Stimulated activated CD4-positive, alpha-beta T cell treated with anti-CD3 and anti-CD28 coated beads, TNF-alpha, amount 100 ng/mL, for 4 hours (primary cell): ENCODE measurements at places on chromosomes 12 and 14.

- DNase-seq: no peak
Measured at GRCh38 chr14:101563654-101564443, 2.6 kb downstream of the DIO3 start.

- no peak for DNase-seq
Measured at GRCh38 chr12:53571295-53571694, 54.9 kb downstream of the ATF7 start.

DNA sequence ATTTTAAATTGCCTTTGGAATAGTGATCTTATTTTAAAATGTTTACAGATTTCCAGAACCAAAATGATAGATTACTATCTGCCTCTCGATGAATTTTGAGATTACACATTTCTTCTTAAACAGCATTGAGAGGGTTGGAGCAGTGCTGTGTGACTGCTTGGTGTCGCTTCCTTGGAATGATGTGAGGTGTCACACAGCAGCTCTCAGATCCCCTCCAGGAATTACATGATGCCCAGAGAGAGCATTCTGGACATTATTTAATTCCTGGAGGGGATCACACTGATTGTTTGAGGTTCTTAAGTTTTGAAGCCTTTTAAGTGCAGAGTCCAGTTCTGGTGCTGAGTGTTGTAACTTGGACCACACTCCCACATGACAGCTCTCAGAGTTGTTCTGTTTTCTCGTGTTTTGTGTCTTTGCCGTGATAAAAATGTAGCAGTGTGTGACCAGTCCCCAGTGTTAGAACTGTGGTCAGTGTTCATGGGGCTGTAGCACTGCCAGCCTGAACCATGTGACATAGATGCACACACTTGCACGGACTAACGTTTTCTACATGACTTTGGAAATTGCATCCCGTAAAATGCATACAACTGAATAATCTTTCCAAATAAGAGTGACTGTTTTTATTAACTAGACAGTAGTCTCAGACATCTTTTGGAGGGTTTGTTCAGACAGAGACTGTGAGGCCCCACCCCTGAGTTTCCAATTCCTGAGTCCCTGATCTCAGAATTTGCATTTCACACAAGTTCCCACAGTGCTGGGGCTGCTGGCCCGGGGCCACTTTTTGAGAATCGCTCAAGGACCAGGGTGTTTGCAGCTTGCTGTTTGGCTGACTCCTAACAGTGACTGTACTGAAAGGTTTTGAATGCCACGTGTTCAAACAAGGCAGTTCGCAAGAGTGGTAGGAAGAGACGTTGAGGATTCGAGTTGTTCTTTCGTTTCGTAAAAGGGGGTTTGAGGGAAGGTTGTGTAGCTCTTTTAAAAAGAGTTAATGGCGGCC lies 26.0 kb downstream of the XRCC3 start:
- no peak for DNase-seq

GRCh38 chr12:100026241-100026640 lies 41.5 kb upstream of the ANKS1B start:
- DNase-seq: no peak

GRCh38 chr12:24797901-24798300 lies 151.0 kb downstream of the BCAT1 start:
- no peak for DNase-seq

DNA sequence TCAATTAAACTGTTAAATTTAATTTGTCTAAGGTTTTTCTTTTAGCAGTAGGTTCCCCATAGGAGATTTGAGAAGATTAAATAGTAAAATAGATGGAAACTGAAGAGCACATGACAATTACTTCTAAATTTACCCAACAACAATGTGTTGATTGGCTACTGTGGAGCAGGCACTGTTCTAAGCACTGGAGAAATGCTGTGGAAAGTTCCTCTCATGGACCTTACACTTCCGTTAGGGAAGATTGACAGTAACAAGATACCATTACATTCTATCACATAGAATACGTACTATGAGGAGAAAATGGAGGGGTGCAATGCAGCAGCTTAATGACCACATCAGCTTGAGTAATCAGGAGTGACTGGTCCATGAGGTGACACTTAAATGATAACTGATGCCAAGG lies 8.1 kb upstream of the STAB2 start:
- no peak for DNase-seq

DNA sequence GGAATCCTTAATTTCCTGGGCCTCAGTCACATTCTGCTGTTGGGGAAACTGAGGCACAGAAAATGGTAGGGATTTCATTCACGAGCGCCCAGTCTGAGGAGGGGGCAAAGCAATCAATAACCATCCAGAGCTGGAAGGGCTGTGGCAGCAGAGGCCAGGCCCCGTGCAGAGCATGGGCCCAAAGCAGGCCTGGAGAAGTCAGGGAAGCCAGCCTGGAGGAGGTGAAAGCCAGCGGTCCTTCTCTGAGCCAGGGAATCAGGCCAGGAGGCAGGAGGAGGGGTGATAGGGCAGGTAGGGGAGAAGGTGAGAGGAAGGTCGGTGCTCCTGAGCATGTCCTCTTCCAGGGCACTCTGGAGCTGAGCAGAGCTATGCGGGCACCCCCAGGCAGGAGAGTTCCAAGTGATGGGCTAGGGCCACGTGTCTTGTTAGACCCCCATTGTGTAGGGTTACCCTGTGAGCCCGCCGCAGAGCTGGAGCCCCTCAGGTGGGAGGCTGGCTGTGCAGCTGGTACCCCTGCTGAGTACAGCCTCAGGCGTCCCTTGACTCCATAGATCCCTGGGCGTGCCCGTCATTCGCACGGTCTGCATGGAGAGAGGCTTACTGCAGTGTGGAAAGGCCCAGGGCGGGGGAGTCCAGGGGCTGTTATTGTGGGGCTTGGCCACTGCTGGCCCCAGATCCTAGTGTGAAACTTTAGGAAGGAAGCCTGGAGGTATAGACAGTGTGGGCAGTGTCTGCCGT lies 4.8 kb downstream of the TNFAIP2 start:
- DNase-seq: no peak

GRCh38 chr12:82688596-82688995 lies 1.9 kb downstream of the TMTC2 start:
- no peak for DNase-seq

GRCh38 chr14:81819344-81819743 lies 285.7 kb upstream of the SEL1L start:
- DNase-seq: no peak

- no peak for DNase-seq
Measured at GRCh38 chr12:58079806-58080205, 138.4 kb downstream of the ATP23 start.

DNA sequence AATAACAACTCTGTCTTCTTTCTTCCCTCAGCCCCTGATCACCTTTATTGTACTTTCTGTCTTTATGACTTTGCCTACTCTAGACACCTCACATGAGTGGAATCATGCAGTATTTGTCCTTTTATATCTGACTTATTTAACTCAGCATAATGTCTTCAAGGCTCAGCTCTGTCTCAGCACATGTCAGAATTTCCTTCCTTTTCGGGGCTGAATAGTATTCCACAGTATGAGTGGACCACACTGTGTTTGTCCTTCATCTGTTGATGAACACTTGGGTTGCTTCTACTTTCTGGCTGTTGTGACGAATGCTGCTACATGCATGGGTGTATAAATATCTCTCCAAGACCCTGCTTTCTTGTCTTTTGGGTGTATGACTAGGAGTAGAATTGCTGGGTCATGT lies 117.6 kb downstream of the KIF26A start:
- no peak for DNase-seq
